ENCODE measurements at places on chromosomes 2 and 18. TPM values are rescaled to one million over a fixed set of nuclear protein-coding genes. Genes with fewer than 3 reads are reported as not detected.

VWA3B gene
- not detected for total RNA-seq

KCNS3 gene
- not detected for total RNA-seq

CCBE1 gene
- not detected for total RNA-seq

FOXD4L1 gene
- total RNA-seq = 0.29 TPM

DNA sequence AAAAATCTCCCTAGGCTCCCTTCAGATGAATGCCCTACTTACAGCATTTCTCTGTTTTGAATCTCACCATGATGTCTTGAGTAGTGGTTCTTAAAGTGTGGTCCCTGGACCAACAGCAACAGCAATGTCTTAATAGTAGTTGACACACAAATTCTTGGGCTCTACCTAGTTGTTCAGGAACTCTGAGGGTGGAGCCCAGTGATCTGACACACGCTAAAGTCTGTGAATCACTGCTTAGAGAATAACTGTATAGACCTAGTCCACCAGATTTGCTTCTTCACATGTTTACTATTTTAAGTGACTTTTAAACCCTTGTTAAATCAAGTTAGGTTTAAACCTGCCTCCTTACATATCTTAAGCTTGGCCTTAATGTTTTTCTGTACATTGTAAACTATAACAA lies 47.6 kb upstream of the ARHGAP15 start:
- no peak overlapping the region for H3K4me3 ChIP-seq
- H3K27me3 ChIP-seq = peaks cover 2% of the 10 kb centered on the region
- peaks cover 17% of the 10 kb centered on the region for H3K4me1 ChIP-seq
- no peaks in the 10 kb centered on the region for H3K36me3 ChIP-seq
- H3K27ac ChIP-seq = no peak overlapping the region

DNA sequence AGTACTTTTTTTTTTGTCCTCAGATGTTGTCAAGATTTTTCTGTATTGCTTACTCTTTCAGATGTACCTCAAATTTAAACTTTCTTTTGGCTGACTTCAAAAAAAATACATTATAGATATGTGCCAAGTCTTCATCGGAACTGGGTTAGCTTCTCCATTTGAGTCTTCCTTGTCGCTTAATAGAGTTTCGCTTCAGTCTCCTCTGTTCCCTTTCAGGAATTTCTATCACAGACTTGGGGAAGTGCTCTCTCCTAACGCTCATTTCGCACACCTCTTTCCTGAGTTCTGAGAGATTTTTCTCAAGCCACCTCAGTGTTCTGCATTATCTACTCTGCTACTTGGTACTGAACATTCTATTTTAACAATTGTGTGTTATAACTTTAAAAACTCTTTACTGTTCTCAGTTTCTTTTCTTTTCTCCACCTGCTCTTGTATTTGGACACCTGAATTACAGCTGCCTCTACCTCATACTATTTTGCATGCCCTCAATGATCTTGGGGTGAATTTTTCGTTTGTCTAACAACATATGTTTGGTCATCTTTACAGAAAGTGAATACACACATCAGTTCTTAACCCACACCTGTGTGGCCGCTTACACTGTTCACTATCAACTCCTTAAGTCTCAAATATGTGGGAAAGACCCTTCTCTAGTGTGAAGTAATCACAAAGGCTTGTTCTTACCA lies 16.5 kb downstream of the PTPN2 start:
- DNase-seq = no peak
- peaks cover 26% of the 10 kb centered on the region for H3K4me1 ChIP-seq
- H3K27me3 ChIP-seq = no peaks in the 10 kb centered on the region

GRCh38 chr2:120496235-120496634 lies 150.3 kb downstream of the INHBB start:
- H3K27ac ChIP-seq = no peak overlapping the region
- H3K4me1 ChIP-seq = no peaks in the 10 kb centered on the region
- peaks cover 8% of the 10 kb centered on the region for H3K27me3 ChIP-seq
- no peak for DNase-seq
- no peaks in the 10 kb centered on the region for H3K36me3 ChIP-seq

DNA sequence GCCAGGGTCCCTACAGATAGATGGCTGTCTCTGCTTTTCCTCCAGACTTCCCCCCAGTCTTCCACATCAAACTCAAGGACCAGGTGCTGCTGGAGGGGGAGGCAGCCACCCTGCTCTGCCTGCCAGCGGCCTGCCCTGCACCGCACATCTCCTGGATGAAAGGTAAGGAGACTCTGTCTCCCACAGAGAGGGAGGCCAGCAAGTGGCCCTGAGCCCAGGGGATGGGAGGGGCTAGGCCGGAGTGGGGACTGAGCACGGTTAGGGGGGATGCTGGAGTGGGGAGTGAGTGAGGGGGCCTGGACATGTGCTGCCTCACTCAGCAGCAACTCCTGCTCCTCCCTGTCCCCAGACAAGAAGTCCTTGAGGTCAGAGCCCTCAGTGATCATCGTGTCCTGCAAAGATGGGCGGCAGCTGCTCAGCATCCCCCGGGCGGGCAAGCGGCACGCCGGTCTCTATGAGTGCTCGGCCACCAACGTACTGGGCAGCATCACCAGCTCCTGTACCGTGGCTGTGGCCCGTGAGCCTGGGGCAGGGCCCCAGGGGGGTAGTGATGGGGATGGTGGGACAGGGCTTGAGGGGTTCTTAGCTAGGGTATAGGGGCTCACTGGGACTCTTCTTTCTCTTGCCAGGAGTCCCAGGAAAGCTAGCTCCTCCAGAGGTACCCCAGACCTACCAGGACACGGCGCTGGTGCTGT lies 10.4 kb upstream of the GMPPA start:
- no peak for DNase-seq
- peaks cover 2% of the 10 kb centered on the region for H3K4me1 ChIP-seq
- no peak overlapping the region for H3K27ac ChIP-seq
- H3K4me3 ChIP-seq = no peak overlapping the region
